ENCODE measurements at places on chromosomes 7 and 10. TPM values are rescaled to one million over a fixed set of nuclear protein-coding genes. Genes with fewer than 3 reads are reported as not detected.

DNA sequence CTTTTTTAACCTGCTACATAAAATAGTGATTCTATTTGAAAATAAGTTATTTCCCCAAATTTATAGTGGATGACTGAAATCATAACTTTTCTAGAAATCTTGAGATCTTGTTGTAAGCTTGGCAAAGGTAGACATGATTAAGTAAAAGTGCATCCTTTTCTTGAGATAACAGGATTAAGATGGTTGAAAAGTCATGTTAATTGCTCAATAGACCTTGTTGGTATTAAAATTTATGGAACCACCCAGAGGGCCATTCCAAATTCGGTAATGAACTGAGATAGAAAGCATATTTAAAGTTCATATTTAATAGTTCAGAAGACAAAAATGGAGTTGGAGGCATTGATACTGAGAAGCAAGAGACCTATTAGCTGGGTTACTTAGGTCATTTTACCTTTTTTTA, 139.1 kb downstream of the BICC1 start:
- no peak for DNase-seq

DNA sequence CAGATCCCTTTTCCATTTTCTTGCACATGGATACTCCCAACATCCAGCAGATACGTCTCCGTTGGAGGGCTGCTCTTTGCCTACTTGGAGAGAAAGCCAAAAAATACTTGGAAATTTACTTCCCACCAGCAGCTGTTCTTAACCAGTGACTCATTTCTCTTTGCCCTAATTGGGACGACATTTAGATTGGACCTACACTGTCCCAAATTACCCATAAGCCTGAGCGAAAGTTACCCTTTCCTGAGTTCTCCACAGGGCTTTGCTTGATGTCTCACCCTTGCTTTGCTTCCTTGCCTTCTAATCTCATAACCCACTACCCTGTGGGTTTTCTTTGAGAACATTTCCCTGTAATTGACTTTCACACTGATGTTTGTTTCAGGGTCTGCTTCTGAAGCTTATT, 48.1 kb downstream of the SAMD8 start:
- DNase-seq = peak; percentile 77

The CTAGE6 gene
- total RNA-seq = not detected

GRCh38 chr7:83693256-83693655, 44.3 kb upstream of the SEMA3E start:
- DNase-seq = no peak

- peak; percentile 37 for DNase-seq
Observed at GRCh38 chr10:137031-137430, 1.8 kb downstream of the ZMYND11 start.

- no peak for DNase-seq
Observed at GRCh38 chr10:12476656-12477055, 127.3 kb downstream of the CAMK1D start.

GRCh38 chr7:101956130-101956529, 138.7 kb downstream of the CUX1 start:
- no peak for DNase-seq

The BAIAP2L1 gene
- 2.9 TPM for total RNA-seq

- peak; percentile 70 for DNase-seq
Observed at GRCh38 chr7:51315393-51316261, 982 bp downstream of the COBL start.

The ZC3HAV1L gene
- total RNA-seq = 23.9 TPM

DNA sequence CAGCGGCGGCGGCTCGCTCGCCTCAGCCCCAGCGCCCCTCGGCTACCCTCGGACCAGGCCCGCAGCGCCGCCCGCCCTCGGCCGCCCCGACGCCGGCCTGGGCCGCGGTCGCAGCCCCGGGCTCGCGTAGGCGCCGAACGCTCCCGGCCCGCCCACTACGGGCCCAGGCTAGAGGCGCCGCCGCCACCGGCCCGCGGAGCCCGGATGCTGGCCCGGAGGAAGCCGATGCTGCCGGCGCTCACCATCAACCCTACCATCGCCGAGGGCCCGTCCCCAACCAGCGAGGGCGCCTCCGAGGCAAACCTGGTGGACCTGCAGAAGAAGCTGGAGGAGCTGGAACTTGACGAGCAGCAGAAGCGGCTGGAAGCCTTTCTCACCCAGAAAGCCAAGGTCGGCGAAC, 18.2 kb upstream of the TSPAN33 start:
- DNase-seq = no peak

The LYZL1 gene
- not detected for total RNA-seq

The CACNA2D1 gene
- 40.4 TPM for total RNA-seq

- DNase-seq = no peak
Observed at GRCh38 chr10:25934621-25935139, 651 bp downstream of the MYO3A start.

GRCh38 chr10:46523119-46523961, 33.1 kb downstream of the GPRIN2 start:
- no peak for DNase-seq

The PTPN12 gene
- total RNA-seq = 78.3 TPM

DNA sequence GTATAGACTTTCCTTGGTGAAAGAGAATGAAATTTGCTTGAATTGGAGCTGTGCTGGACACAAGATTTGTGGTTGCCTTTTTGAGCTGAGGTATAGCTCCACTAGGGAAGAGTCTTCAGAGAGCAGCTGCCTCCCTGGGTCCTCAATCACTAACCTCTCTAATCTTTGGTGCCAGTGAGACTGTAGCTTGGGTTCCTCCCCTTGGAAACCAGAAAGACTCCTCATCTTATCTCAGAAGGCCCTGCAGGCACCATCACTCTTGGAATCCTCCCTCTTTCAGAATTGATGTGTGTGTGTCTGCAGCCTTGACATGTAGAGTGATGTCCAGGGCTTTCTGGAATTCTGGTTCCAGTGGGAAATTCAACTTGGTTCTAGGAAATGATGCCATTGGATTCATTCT, 426.5 kb downstream of the RPS24 start:
- no peak for DNase-seq

- DNase-seq = peak; percentile 49
Observed at GRCh38 chr10:66804962-66805361, 120.9 kb upstream of the LRRTM3 start.

The MYL10 gene
- 0.34 TPM for total RNA-seq

The GLI3 gene
- 4.4 TPM for total RNA-seq

The CEP55 gene
- 102 TPM for total RNA-seq

The PKD2L1 gene
- total RNA-seq = not detected

DNA sequence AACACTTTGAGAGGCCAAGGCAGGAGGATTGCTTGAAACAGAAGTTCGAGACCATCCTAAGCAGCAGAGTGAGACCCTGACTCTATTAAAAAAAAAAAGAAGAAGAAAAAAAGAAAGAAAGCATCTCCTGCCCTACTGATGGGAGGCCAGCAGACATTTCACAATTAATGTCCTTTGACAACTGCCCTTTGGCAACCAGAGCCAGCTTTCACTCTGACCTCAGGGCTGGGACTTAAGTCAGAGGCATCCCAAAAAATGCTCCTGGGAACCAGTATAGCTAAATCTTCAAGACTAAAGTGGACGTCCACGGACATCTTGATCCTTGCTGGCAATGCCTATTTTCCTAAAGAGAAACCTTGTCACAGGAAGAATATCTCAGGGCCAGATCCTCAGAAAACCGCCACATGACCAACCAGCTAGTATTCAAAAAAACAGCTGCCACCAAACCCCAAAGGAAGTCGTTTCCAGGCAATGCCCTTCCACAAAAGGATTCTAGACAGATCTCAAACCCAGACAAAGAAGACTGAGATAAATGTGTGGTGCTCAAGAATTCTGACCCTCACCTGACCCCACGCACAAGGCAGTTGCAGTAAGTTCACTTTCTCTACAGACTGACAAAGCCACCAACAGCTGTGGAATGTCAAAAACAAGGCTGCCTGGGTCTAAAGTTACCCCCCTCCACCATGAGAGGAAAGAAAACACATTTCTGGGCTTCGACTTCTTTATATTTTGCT, 18.4 kb downstream of the GFRA1 start:
- peak; percentile 87 for DNase-seq

The PARP12 gene
- 14.6 TPM for total RNA-seq

The INPP5A gene
- total RNA-seq = 16.0 TPM

GRCh38 chr7:75858410-75858809, 20.4 kb upstream of the RHBDD2 start:
- no peak for DNase-seq

GRCh38 chr7:18890885-18891621, 226.4 kb downstream of the TWIST1 start:
- DNase-seq = no peak

- no peak for DNase-seq
Observed at GRCh38 chr7:29278337-29279069, 83.9 kb downstream of the CHN2 start.

- DNase-seq = no peak
Observed at GRCh38 chr10:43176271-43176670, 38.0 kb downstream of the CSGALNACT2 start.

GRCh38 chr10:83982812-83983211, 156.5 kb upstream of the GHITM start:
- DNase-seq = no peak

DNA sequence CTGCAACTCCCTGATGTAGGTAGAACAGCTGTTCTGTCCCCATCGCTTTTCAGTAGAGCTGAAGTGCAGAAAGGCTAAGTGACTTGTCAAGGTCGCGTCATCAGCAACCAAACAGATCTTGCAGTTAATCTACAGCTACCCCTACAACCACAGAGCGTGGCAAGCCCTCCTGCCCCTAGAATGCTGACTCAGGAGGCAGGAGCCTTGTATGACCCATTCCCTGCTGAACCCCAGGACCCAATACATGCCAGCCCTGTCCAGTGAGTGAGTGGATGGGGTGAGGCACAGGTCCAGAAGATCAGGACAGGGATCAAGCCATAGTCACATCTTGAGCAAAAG, 26.6 kb upstream of the GJD4 start:
- DNase-seq = peak; percentile 54

- no peak for DNase-seq
Observed at GRCh38 chr7:4718075-4718474, 36.0 kb downstream of the FOXK1 start.

The UPK3B gene
- not detected for total RNA-seq

DNA sequence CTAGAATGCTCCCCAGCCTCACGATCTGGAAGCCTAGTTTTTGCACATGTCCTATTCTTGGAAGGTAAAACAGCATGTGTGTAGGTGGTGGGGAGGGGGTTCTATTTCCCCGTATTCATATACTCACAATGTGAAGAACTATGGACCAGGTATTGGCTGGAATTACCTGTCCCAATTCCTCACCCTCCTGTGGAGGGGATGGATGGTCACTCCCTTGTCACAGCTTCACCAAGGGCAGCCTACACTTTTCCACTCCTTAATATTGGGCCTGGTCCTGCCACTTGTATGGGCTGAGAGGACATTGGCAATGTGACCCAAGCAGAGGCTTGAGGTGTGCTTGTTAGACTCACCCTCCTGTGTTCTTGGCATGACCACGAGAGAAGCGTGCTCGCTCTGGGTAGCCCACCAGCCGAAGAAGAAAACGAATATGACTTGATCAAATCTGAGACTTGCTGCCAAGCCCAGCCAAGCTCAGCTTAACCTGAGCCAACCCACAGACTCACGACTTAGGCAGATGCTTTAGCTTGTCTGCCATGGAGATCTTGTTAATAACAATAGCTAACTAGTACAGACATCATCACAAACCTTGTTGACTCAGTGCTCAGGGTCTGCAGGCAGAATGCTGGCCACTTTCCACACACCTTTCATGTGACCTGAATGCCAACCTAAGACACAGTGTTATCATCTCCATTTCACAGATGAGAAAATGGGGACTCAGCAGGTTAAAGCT, 17.2 kb downstream of the ZNF488 start:
- DNase-seq = no peak

GRCh38 chr10:14554091-14554490, 220.6 kb downstream of the FAM107B start:
- no peak for DNase-seq

- peak; percentile 87 for DNase-seq
Observed at GRCh38 chr10:33015761-33016547, 57.9 kb upstream of the ITGB1 start.

The UMAD1 gene
- total RNA-seq = 25.1 TPM

- no peak for DNase-seq
Observed at GRCh38 chr10:30415593-30415992, 18.4 kb upstream of the MAP3K8 start.

DNA sequence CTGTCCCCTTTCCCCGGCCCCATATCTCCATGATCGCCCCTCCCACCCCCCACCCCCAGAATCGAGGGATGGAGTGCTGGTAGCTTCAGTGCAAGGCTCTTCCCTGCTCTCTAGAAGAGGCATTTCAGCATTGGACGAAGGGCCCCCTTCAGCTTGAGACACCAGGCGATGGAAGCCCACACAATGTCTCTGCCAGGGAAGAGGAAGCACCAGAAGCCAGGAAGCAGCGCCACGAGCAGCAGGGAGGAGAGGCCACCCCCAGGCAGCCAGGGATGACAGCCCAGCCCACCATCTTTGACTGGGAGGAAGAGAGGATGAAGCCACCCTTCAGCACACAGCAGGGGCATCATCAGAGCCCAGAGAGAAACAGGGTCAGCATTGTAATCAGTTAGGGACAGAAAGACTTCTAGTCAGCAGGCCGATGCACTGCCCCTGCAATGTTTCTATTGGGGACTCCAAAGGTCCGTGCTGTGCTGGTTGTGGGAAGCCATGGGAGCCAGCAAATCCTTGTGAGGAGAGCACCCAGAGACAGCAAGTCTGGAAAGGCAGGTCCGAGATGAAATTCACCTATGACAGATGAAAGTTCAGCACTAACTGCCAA, 15.7 kb downstream of the TMEM72 start:
- no peak for DNase-seq
